ENCODE measurements at places on chromosomes 1 and 21.

GRCh38 chr1:155729031-155729898 lies 40.4 kb downstream of the DAP3 start:
- peak; percentile 22 for DNase-seq

- no peak for DNase-seq
Measured at GRCh38 chr1:167524651-167525050, 6.3 kb upstream of the CD247 start.

- no peak for DNase-seq
Measured at GRCh38 chr1:58430421-58431275, 115.9 kb downstream of the OMA1 start.

DNA sequence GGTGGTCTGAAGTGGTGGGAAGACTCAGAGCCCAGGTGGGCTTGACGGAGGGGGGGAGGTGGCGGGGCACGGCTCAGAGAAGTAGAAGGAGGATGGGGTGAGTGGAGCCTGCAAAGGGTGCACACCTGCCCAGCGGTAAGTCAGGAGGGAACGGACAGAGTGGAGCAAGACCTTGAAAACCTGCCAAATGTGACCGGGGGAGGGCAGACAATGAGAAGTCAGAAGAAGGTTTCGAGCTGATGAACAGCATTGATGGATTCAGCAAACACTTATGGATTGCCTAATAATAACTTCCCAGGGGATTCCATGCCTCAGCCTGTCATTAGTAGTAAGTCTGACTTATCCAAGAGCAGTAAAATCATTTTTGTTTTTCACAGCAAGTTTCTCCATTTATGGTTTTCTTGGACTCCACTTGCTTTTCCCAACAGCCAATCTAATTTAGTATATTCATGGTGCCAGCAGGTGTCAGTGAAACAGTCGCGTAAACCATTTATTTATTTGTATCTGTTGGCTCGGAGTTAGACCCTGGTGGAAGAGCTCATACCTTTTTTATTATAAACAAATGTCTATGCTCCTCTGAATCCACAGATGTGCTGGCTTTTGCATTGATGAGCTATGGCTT lies 279.1 kb downstream of the PCP4 start:
- no peak for DNase-seq

- DNase-seq = no peak
Measured at GRCh38 chr1:21340230-21340945, 50.1 kb upstream of the ECE1 start.

- no peak for DNase-seq
Measured at GRCh38 chr1:25869909-25870606, 5.5 kb downstream of the PAQR7 start.

DNA sequence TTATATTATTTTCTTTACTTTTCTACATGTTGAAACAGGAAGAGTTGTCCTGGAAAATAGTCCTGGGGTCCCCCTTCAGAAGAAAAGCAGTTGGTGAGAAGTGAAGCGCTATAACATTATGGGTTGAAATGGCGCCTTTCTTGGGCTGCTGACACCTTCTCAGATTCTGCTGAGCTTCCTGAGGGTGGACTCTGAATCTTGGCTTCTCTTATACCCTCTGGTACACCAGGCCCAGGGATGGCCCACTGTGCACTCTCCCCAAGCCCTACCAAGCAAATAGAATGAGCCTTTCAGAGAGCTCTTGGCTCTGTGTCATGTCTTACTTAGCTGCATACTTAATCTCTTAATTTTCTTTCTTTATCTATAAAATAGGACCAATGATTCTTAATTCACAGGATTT lies 42.3 kb downstream of the CD247 start:
- DNase-seq = no peak

GRCh38 chr1:41622859-41623732 lies 138.6 kb upstream of the EDN2 start:
- DNase-seq = no peak

GRCh38 chr1:192907545-192908243 lies 98.9 kb downstream of the RGS2 start:
- DNase-seq = no peak

DNA sequence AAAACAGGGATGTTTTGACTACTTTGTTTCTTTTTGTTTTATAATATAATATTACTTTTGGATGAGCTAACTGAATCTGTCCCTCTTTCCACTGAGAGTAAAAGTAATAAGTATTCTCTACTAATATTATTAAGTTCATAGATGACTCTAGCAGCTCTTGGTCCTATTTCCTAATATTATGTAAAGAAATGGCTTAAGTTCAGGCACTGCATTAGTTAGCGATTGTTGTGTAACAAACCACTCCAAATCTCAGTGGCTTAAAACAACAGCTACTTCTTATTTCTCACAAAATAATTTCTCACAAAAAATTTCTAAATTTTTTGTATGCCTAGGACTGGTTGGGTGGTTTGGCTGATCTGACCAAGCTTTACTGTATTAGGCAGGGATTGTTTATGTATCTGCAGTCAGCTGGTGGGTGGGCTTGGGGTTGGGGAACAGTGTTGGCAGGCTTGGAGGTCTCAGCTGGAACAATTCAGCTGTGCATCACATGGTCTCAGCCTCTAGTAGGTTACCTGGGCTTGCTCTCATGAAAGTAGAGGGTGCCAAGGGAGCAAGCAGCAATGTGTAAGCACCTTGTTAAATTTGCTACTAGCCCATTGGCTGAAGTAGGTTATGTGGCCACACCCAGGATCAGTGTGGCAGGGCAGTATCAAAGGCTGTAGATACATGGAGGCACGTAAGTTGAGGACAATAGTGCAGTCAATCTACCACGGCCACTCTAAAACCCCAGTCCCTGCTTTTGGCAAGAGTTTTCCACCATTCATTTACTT lies 8.8 kb upstream of the CCT8 start:
- no peak for DNase-seq

DNA sequence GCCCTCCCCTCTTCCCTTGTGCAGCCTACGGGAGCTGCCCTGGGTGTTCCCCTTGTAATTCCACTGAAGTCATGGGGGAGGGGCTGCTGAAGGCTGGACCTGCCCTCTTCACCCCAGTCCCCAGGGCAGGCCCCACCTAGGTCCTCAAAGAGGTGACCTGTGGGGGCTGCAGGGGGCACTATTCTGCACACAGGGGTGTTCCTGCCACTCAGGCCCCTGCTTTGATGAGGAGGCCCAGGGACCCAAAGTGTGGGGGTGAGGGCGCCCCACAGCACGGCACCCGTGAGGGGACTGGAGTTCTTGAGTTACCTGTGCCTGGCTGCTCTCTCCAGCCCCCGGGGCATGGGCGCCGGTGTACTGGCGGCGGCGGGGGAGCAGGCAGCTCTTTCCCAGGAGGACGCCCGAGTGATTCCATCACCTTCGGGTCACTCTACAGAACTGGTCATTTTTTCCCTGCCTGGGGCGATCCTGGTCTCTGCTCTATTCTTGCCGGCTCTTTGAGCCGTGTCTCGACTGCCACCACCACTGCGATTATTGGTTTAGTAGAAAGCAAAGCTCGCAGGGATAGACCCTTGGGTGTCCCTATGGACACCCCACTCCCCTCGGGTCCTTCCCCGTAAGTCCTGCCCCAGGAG lies 6.9 kb upstream of the PRDM16 start:
- DNase-seq = no peak

- no peak for DNase-seq
Measured at GRCh38 chr1:56547473-56547872, 31.9 kb downstream of the PLPP3 start.

DNA sequence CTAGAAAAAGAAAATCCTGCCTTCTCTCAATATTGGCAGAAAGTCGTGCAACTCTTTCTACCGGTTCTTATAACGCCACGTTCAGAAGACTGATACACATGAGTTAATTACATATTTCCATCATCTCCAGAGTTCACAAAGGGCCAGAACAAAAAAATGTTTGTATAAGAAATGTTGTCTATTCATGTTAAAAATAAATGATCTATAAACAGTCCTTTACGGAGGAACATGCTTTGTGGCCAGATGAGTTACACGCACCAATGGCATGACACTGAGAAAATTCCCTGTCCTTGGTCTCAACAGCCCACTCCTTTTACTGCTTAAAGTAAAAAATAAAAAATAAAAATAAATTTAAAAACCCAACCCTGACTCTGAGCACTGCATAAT lies 29.5 kb downstream of the C2CD2 start:
- no peak for DNase-seq

GRCh38 chr1:154626456-154627256 lies 18.7 kb upstream of the ADAR start:
- DNase-seq = no peak

DNA sequence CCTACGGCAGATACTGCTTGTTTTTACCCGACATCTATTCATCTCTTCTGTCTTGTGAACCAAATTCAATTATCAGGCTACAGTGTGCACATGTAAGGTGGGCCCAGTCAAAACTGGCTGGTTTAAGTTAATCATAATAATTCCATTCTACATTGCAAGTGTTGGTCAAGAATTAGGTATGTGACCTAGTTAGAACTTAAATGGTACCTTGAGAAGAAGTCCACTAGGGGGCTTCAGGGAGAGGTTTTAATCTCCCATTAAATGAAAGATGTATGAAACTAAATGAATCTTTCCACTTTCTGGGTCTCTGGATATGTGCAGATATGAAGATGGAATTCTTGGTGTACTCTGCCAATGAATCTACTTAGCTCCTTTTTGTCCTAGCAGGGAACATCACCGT lies 187.1 kb downstream of the CDC42BPA start:
- DNase-seq = no peak

- DNase-seq = no peak
Measured at GRCh38 chr1:197360068-197360467, 92.0 kb downstream of the CRB1 start.

- DNase-seq = no peak
Measured at GRCh38 chr21:44710756-44711326, 531 bp downstream of the TSPEAR start.

DNA sequence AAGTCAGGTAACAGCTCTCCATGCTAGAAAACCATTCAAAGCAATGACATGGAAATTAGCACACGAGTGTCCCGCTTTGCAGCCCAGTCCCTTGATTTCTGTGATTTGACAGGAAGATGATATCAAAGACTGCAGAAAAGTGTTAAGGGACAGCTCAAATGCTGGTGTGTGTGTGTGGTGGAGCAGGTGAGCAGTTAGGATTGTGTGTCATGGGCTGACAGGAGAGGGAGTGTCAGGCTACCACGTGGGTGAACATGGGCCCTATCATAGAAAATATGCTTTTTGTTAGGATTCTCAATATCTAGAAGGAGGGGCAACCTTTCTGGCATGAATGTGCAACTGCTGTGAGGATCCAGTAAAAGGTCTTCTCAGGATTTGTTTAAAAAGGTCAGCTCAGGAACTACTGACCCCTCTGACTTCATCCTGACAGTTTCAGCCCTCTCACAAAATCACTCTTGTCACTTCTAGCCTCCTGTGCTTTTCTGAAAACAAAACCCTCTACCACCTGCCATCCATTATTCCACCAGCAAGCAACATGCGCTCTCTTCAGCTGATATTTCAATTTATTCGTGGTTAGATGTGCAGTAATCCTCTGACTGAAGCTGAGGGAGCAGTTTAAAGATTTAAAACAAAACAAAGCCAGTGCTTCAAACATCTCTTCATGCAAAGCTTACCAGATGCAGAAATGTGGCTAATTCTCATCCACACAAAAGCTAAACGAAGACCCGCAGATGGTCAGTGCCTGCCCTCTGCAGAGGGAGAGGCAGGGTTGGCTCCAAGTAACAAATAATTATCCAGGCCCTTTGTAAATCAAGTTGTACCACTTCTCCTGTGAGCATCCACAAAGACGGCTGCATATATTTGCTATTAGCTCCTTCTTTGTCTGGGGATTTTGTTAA lies 397.9 kb downstream of the PTBP2 start:
- no peak for DNase-seq

GRCh38 chr1:101175466-101175865 lies 61.4 kb upstream of the S1PR1 start:
- no peak for DNase-seq

DNA sequence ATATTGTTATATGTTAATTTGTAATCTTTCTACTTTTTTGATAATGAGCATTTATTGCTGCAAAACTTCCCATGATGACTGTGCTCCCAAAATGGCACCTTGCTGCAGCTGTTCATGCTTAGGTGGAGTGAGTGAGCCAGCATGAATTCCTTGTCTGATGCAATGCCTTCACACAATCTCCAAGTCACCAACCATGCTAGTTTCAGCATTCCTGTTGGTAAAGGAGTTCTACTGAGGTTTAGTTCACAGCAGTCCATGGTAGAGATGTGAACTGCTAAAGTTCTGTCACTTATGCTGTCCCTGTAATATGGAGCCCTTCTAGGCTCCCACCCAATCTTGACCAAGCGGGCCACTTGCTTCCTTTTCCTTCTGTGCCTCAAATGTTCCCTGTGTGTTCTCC lies 26.2 kb upstream of the PRKACB start:
- DNase-seq = no peak

DNA sequence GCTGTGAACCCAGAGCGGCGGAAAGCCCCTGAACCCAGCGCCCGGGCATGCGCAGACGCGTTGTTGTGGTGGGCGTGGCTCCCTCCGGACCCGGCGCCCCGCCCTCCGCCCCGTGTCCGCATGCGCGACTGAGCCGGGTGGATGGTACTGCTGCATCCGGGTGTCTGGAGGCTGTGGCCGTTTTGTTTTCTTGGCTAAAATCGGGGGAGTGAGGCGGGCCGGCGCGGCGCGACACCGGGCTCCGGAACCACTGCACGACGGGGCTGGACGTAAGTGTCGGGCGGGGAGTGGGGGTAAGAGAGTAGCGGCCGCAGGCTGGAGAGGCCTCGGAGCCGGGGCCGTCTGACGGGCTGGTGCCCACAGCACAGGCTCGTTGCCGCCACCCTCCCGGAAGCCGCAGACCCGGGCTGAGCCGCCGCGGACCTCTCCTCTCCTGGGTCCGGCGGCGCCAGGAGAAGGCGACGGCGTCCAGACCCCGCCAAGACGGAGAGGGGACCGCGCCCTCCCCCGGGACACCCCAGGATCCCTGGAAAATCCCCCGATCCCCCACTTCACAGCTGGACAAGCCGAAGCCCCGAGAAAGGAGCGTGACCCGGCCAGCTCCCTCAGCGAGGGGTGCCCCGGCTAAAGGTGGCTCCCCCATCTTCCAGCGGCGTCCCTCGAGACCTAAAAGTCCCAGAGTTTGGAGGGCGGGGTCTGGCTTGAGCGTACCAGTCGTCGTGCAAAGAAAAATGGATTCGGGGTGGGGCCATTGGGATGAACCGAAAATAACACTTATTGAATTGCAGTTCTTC lies at the start of gene TMEM50A:
TMEM50A (plus strand) TSS at position 147 of the 794 bp plus-strand sequence. CDS start 2,153 bp downstream, outside the sequence.
- peak; percentile 63 for DNase-seq

GRCh38 chr1:229599218-229599954 lies 26.5 kb downstream of the TAF5L start:
- no peak for DNase-seq

GRCh38 chr1:246528933-246529731 lies 22.1 kb upstream of the SMYD3 start:
- DNase-seq = no peak

DNA sequence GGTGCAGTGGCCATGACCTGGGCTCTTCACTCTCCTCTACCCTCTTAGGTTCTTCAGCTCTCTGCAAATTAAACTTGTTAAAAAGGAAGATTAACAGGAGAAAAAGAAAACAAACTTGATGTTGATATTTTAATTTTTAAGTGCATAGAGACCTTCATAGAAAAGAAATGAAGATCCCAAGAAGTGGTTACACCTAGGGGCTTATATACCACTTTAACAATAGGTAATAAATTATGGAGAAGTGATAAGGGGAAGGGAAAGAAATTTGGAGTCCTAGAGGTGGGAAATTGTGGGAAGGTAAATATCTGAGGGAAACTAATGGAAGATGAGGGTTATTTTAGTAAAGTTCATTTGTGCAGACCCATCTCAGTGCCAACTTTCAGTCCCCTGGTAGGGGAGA lies 16.5 kb upstream of the TFF3 start:
- no peak for DNase-seq
